ENCODE measurements at places on chromosomes 16 and 17.

GRCh38 chr17:39704821-39705551, 5.1 kb downstream of the ERBB2 start:
- DNase-seq: no peak

GRCh38 chr16:10938321-10938720, 3.9 kb downstream of the DEXI start:
- no peak for DNase-seq

DNA sequence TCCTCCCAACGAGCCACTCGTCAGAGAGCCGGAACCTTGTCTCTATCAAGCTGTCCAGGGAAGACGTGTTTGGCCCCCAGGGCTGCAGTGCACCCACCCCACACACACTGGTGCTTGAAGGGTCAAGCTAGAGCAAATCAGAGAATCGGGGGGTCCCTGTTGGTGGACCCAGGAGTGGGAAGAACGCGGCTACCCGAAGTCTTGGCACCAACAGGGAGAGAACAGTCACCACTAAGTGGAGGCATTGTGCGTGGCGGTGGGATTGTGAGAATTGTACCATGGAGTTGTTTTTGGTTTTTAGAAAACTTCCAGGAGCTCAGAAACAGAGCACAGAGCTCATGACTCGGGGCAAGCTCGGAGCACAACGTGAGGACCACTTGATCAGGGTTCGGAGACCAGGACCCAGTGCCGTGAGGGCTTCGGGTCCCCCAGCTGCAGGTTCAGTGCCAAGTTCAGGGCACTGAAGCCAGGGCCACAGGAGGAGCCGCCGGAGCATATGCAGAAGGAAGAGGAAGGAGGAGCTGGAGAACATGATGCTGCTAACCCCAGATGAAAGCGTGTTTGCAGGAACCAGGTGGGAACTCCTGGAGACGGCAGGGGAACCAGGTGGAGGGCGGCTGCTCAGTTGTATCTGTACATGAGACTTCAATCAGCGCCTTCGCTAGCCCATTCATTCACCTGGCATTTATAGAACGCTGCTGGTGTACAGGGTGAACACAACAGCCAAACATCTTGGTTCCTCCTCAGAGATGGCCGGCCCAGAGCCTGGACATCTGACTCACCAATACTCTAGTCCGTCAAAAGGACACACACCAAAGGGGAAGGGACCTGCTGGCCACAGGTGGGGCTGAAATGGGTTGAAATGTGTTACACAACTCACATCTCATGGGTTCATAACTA, 42.8 kb downstream of the METRNL start:
- DNase-seq: no peak

DNA sequence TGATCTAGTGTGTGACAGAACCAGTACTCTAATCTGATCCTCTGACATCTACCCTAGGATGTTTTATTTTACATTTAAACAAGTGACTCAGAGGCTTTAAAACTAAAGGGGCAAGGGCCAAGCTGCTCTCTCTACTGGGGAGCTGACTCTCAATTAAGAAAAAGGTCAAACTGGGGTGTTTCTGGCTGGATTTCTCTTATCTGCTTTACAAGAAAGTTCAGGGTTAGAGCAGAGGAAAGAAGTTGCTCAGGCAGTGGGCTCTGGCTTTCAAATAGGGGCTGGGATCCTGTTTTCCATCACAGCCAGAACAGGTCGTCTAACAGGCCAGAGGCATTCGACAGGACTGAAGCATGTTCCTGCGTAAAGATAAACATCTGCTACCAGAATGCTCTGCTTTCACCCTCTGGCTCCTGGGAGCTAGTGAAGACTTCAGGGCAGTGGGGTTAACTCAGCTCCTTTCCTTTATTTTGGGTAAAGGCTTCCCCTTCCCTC, 8.5 kb downstream of the MMP28 start:
- DNase-seq: no peak

- DNase-seq: no peak
Measured at GRCh38 chr16:17377360-17378324, 93.1 kb downstream of the XYLT1 start.

DNA sequence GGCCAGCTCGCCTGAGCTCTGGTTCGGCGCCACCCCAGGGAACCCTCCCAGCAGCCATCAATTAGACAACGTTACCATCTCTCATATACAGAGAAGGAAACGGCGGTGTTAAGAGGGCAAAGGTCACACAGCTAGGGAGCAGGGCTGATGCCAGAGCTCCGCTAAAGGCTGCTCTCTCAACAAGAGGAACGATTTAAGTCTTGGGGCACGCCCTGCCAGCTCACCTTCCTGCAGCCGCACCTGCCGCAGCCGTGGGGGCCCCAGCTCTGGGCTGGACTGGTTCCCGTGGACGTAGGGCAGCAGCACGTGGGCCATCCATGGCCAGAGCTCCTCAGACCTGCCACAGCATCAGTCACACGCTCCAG, 43.5 kb downstream of the PKD1 start:
- DNase-seq: no peak

DNA sequence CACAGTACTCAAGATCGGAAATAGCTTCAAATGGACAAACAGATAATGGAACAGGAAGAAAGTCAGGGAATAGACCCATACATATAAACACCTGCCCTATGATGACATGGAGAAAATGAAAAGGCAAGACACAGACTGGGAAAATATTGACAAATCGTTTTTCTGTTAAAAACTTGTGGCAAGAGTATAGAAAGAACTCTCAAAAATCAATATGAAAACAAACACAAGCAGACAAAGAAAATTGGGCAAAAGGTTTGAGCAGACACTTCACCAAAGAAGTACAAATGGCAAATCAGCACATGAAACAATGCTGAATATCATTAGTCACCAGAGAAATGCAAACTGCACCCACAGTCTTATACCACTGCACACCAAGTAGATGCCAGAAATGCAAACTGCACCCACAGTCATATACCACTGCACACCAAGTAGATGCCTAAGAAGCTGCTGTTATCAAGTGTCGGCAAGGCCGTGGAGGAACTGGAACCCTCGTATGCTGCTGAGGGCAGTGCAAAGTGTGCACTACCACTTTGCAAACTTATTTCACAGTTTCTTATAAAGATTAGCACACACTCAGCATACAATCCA, 123.5 kb upstream of the CHMP6 start:
- no peak for DNase-seq

- DNase-seq: no peak
Measured at GRCh38 chr16:28569021-28569420, 15.3 kb downstream of the SGF29 start.

- DNase-seq: no peak
Measured at GRCh38 chr17:7211491-7212273, 8.0 kb downstream of the DLG4 start.

DNA sequence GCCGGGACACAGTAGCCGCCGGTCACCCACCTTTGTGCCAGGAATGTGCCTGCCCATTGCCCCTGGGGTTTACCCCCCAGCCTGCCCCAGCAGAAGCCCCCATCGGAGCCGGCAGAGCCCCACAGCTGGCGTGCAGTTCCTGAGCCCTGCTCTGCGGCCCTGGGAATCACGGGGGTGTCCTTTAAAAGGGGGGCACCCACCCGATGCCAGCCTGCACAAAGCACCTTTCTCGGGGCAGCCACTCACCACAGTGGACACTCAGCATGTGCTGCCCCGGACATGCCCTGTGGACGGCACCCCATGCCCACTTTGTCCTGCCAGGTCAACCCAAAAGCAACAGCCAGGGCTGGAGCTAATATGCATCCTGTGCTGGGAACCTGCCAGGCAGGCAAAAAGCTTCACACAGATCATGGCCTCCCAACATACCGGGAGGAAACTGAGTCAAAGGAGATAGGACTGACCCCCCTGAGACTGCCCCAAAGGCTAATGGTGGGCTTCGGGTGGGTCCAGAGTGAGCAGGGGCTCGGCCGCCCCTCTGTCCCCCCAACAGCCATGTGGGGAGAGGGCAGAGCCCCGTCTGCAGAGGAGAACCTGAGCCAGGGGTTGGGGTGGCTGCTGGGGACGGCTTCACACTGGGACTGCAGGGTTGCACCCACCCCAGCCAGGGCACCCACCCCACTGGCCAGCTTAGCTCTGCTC, 45.8 kb upstream of the ZC3H18 start:
- no peak for DNase-seq

DNA sequence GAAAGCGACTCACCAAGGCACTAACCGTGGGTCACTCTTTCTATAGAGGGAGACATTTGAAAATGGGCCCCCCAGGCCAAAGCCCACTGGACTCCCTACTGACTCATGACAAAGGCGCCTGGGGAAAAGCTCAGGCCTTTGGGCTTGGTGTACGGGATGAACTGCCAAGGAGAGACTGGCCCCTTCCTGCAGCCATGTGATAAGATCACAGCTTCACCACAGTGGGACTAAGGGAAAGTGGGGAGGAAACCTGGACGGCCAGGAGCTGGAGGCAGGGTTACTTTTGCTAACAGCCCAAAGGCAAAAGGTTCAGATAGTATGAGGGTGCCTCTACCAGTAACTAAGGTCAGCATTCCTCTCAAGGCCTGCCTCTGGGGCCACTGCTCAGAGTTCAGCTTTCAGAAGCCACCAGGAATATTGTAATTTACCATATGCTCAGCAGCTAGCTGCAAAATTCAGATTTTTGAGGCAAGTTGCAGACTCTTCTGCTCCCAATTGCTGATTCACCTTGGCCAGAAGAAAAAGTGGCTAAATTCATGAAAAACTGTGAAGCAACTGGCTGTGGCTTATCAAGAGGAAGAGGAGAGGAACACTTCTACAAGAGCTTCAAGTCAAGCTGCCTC, 37.1 kb upstream of the SLC25A19 start:
- DNase-seq: no peak

GRCh38 chr17:2181206-2181896, 122.2 kb downstream of the SMG6 start:
- DNase-seq: no peak

- no peak for DNase-seq
Measured at GRCh38 chr16:55911616-55912015, 36.4 kb upstream of the CES5A start.

DNA sequence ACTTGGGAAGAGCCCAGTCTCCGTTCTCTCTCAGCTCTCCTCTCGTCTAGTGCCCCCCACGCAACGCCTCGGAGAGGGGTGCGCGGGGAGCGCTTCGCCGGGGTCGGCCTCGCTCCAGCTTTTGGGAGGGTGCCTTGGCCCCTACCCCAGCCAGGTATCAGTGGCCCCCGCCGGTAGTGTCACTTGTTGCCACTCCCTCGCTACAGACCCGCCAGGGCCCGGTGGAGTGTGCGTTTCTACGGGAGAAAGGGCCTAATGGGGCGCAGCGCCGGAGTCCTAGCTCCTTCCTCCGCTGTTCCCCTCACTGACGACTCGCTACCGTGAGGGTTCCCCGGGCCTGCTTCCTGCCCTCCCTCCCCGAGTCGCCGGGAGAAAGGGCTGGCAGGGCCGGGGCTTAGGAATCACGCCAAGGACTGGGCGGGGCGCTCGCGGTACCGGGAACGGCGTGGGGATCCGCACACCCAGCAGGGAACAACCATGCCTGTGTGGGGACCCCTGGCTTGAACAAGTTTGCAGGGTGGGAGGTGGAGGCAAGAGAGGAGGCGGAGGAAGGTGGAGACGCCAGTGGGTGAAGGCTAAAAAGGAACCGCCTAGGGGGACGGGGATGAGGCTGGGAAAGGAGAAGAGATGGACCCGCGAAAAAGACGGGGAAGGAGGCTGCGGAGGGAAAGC, 997 bp upstream of the CDH11 start:
- DNase-seq: no peak

GRCh38 chr17:1796800-1797199, 32.9 kb downstream of the SMYD4 start:
- no peak for DNase-seq

DNA sequence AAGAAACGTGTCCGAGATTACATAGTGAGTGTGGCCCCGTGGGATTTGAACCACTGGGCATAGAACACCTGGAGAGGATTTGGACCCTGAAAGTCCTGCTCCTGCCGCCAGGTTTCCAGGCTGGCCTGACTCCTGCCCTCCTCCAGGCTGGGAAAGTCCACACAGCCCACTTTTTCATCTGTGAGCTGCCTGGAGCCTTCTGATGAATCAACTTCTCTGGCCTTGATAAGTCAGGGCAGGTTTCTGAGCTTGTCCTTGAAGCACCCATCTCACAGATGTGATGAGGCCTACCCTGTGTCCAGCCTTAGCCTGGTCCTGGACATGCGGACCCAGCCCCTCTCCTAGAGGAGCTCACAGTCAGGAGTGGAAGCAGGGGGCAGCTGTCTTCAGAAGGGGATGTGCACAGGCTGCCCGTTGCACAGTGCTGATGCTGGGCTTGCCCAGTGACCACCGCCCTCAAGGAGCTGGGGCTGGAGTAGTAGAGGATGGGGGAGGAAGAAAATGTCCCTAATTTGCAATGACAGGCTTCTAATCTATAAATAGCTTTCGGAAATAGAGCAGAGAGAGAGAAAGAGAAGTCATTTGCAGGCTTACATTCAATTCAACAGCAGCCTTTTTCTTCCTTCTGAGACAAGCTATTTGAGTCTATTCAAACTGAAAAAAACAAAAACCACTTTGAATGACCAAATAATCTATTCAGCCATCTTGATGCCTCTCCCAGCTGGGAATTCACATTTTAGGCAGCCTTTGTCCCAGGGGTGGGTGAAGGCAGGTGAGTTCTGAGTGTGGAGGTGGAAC, 73.5 kb upstream of the DNAJA2 start:
- DNase-seq: no peak

- no peak for DNase-seq
Measured at GRCh38 chr16:23578101-23578830, 17.9 kb downstream of the NDUFAB1 start.

DNA sequence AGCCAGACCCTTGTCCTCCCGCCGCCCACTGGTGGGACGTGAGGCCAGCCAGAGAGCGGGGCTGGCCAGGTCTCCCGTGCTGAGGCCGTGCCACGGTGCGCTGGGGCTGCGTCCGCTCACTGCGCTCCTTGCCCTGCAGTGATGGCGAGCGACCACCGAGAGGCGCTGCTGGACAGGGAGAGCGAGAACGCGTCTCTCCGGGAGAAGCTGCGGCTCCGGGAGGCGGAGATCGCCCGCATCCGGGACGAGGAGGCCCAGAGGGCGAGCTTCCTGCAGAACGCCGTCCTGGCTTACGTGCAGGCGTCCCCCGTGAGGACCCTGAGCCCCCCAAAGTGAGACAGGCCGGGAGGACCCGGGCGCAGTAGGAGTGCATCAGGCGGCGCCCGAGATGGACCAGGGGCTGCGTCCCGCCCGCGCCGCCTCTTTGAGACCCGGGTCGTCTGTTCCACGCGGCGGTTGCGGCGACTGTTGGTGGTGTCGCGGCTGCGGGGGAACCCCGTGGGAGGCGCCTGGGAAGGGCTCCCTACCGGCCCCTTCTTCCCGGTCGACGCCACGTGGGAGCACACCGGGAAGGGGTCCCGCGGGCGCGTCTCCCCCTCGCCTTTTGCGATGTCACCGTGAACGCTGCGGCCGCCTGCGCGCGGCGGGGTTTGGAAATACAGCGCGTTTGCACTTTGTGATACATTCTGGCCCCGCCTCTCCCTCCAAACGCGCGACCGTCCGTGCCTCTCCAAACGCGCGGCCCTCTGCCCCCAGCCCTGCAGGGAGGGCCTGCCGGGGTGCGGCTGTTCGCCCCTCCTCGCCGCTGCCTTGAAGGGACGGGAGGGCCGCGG, 792 bp upstream of the RAC3 start:
- DNase-seq: peak; percentile 68
